IPS DF 6.9 (cell line): ENCODE measurements at places on chromosomes 3 and 15.

DNA sequence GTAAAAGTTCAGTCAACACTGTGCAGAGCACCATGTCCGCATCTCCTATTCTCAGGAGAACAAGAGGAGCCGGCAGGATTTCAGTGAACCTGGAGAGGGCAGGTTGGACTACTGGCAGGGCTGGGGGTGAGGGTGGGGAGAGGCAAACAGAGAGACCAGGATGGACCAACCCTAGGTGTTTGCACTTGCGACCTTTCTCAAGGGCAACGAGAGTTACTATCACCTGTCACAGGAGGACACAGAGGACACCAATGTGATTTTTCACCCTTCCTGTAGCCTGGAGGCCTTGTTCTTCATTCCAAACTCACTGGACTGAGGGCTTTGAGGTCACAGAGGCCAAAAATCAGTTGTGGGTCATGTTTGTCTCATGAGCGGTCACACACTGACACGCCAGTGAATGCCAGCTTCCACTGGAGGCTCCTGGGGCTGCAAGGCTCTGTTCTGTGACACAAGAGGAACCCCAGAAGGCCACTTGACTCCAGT lies 89.5 kb downstream of the CPN2 start:
- no peaks in the 10 kb centered on the region for H3K36me3 ChIP-seq
- DNase-seq = no peak
- H3K4me1 ChIP-seq = 0 out of 2 replicates have a peak, but pooled peaks cover 1% of the 10 kb centered on the region
- H3K27ac ChIP-seq = no peak overlapping the region
- H3K4me3 ChIP-seq = no peak overlapping the region

DNA sequence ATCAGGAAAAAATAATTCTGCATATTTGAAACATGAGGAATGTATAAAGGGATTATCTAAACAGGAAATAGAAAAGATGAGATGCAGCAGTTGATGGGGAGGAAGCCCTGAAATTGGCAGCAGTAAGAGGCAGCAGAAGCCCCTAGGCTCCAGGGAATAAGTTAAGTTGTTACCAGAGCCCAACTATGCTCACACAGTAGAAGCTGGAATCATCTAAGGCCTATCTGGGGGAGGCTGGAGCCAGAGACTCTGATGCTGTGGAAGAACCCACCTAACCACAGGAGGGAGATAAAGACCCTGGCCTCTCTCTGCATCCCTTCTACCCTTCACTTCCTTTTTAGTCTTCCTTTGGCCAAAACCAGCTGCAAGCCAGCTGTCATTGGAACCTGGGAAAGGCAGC lies 519.7 kb downstream of the DIPK2A start:
- H3K4me3 ChIP-seq = no peak overlapping the region
- H3K27me3 ChIP-seq = no peaks in the 10 kb centered on the region
- no peak for DNase-seq
- no peaks in the 10 kb centered on the region for H3K4me1 ChIP-seq
- H3K36me3 ChIP-seq = no peaks in the 10 kb centered on the region

DNA sequence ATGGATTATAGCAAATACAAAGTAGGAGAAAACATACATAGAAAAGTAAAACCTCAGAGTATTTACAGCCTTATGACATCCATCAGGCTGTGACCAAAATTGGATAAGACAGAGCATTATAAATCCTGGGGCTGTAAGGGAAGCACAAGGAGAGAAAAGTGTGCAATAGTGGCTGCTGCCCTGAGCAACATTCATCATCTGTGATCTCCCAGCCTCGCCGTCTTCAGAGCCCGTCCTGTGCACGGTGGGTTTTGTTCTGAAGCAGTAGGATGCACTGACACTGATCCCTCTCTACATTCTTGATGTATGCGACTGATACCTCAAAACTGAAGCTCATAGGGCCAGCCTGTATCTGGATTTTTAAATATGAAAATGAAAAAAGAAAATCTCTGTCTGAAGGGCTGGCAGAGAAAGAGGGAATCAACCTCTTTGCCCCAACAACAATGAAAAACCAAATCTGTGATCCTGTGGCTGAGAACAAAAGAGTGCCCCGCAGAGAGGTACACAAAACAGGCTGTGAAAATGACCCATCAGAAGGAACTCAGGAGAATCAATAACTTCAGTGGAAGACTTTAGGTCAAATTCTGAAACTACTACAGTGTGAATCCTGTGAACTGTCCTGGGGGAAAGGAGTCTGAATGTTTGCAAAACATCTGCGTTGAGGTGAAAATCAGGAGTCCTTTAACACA lies 8.2 kb upstream of the RTP4 start:
- H3K4me3 ChIP-seq = no peak overlapping the region
- no peak for DNase-seq
- no peak overlapping the region for H3K27ac ChIP-seq
- H3K27me3 ChIP-seq = no peaks in the 10 kb centered on the region
- H3K36me3 ChIP-seq = no peaks in the 10 kb centered on the region

DNA sequence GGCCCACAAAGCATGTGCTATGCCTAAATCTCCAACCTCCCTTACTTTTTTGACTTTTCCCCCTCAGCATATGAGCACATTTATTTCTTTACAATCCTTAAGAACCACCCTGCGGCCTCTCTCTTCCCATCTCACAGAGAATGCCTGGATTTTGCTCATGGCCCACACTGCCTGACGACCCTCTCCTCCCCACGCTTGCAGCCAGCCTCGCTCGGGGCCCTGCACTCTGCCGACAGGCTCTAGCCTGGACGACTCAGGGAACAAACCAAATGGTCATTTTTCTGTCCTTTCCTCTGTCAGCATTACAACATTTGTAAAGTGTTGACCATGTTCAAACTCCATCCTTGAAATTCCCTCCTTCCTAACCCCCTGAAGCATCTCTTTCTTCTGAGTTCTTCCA lies 11.7 kb downstream of the HES1 start:
- no peak for DNase-seq
- H3K27ac ChIP-seq = no peak overlapping the region
- H3K27me3 ChIP-seq = no peaks in the 10 kb centered on the region
- no peak overlapping the region for H3K4me3 ChIP-seq
- no peaks in the 10 kb centered on the region for H3K4me1 ChIP-seq

DNA sequence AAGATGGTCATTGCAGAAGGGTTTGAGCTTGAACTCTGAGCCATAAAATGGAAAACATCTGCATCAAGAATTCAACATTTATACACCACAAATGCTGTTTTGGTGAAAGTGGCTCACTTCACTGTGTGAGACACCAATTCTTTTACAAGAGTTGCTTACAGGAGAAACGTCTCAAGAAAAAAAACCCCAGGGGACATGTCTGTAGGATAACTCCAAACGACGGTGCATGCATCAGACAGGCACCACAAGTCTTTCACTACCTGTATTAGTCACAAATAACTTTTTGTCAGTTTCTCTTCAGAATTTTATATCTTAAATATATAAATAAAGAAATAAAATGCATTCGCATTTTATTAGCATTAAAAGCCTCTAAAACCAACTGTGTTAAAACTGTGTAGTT lies 164.3 kb downstream of the EFHB start:
- no peak overlapping the region for H3K27ac ChIP-seq
- no peaks in the 10 kb centered on the region for H3K27me3 ChIP-seq
- H3K4me3 ChIP-seq = no peak overlapping the region
- no peaks in the 10 kb centered on the region for H3K36me3 ChIP-seq
- H3K4me1 ChIP-seq = no peaks in the 10 kb centered on the region

- H3K4me3 ChIP-seq = no peak overlapping the region
- no peaks in the 10 kb centered on the region; the same call in 1 of the 2 replicates for H3K36me3 ChIP-seq
- H3K4me1 ChIP-seq = no peaks in the 10 kb centered on the region
These were observed 42.6 kb downstream of the DZIP1L start for GRCh38 chr3:138072796-138073195.

GRCh38 chr3:43884581-43884980 lies 193.8 kb downstream of the ABHD5 start:
- no peak for DNase-seq
- no peaks in the 10 kb centered on the region for H3K36me3 ChIP-seq
- H3K27ac ChIP-seq = no peak overlapping the region

DNA sequence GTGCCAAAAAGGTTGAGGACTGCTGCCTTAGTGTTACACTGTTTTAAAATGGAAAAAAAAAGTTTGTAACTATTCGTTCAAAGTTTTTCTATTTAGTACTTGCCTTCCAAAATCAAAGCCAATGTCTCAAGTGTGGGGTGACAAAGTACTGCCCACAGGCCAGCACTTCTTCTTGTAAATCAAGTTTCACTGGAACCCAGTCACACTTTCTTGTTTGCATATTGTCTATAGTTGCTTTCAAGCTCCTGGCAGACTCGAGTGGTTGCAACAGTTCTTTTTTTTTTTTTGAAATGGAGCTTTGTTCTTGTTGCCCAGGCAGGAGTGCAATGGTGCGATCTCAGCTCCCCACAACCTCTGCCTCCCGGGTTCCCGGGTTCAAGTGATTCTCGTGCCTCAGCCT lies 75.3 kb upstream of the RPL35A start:
- peaks cover 8% of the 10 kb centered on the region for H3K36me3 ChIP-seq
- no peak overlapping the region for H3K4me3 ChIP-seq
- no peaks in the 10 kb centered on the region for H3K27me3 ChIP-seq
- no peak for DNase-seq

- H3K27me3 ChIP-seq = no peaks in the 10 kb centered on the region
- no peak overlapping the region for H3K27ac ChIP-seq
- no peaks in the 10 kb centered on the region for H3K36me3 ChIP-seq
- no peak for DNase-seq
These were observed 2.1 kb upstream of the ARMC8 start for GRCh38 chr3:138184994-138185393.

GRCh38 chr3:67558426-67558825 lies 96.0 kb downstream of the SUCLG2 start:
- H3K36me3 ChIP-seq = no peaks in the 10 kb centered on the region
- no peaks in the 10 kb centered on the region for H3K4me1 ChIP-seq
- H3K27me3 ChIP-seq = no peaks in the 10 kb centered on the region
- no peak overlapping the region for H3K4me3 ChIP-seq

GRCh38 chr3:68819361-68819760 lies 113.0 kb downstream of the TAFA4 start:
- H3K4me3 ChIP-seq = no peak overlapping the region
- H3K36me3 ChIP-seq = no peaks in the 10 kb centered on the region
- no peak overlapping the region for H3K27ac ChIP-seq
- no peaks in the 10 kb centered on the region for H3K4me1 ChIP-seq
- no peak for DNase-seq

DNA sequence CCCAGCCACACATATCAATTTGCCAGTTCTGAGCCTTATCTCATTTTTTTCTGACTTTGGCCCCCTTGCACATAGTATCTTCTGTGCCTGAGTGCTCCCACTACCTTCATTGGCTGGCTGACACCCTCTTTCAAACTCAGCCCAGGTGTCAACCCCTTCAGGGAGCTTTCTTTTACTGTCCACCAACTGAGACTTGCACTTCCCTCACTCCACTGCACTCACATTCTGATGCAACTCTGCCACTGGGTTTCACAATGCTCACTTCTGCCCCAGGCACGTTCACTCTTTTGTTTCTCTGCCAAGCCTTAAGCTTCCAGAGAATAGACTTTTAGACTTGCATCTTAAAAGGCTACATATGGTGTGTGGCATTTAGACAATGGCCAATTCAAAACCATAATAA lies 101.5 kb upstream of the CBLB start:
- no peak overlapping the region for H3K27ac ChIP-seq
- H3K27me3 ChIP-seq = no peaks in the 10 kb centered on the region
- H3K4me1 ChIP-seq = no peaks in the 10 kb centered on the region

GRCh38 chr3:69675786-69676530 lies 63.3 kb upstream of the MITF start:
- no peaks in the 10 kb centered on the region for H3K4me1 ChIP-seq
- H3K4me3 ChIP-seq = no peak overlapping the region
- peaks cover 1% of the 10 kb centered on the region; the same call in 1 of the 2 replicates for H3K27me3 ChIP-seq
- no peaks in the 10 kb centered on the region for H3K36me3 ChIP-seq

GRCh38 chr3:104298662-104299061 lies 1068.0 kb upstream of the ALCAM start:
- DNase-seq = no peak
- H3K4me3 ChIP-seq = no peak overlapping the region
- no peaks in the 10 kb centered on the region for H3K4me1 ChIP-seq
- no peaks in the 10 kb centered on the region for H3K36me3 ChIP-seq
- H3K27me3 ChIP-seq = no peaks in the 10 kb centered on the region
- H3K27ac ChIP-seq = no peak overlapping the region

- no peaks in the 10 kb centered on the region for H3K27me3 ChIP-seq
- DNase-seq = no peak
- H3K36me3 ChIP-seq = no peaks in the 10 kb centered on the region
These were observed 9.2 kb upstream of the TGM5 start for GRCh38 chr15:43275740-43276562.

GRCh38 chr3:127424766-127425504 lies 137.1 kb upstream of the PRR20G start:
- H3K4me3 ChIP-seq = no peak overlapping the region
- H3K4me1 ChIP-seq = peaks cover 2% of the 10 kb centered on the region; the same call in 1 of the 2 replicates
- H3K27ac ChIP-seq = no peak overlapping the region

- H3K27ac ChIP-seq = no peak overlapping the region
- H3K4me1 ChIP-seq = no peaks in the 10 kb centered on the region
- no peak overlapping the region for H3K4me3 ChIP-seq
These were observed 212.3 kb upstream of the LRRFIP2 start for GRCh38 chr3:37386627-37387230.

- no peaks in the 10 kb centered on the region for H3K4me1 ChIP-seq
- no peaks in the 10 kb centered on the region for H3K27me3 ChIP-seq
- no peak for DNase-seq
- no peaks in the 10 kb centered on the region for H3K36me3 ChIP-seq
These were observed 360.1 kb downstream of the CNTN4 start for GRCh38 chr3:2458816-2459215.

DNA sequence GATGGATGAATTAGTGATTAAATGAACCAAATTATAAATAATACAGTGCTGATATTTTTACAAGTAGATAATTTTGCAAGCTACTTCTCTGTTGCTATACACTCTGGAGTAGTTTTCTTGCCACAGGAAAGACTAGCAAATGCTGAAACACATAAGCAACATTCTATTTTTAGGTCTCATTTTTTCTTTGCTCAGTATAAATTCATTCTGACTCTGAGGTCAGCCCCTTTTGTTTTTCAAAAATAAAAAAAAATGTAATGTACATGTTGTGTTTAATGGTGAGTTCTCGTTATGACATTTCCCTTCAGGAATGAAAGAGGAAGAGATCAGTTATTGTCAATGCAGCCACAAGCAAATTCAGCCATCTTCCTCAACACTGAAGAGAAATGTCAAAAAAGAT lies 24.9 kb downstream of the GJD2 start:
- no peaks in the 10 kb centered on the region for H3K36me3 ChIP-seq
- no peak overlapping the region for H3K27ac ChIP-seq
- peaks cover 5% of the 10 kb centered on the region for H3K4me1 ChIP-seq
- H3K4me3 ChIP-seq = no peak overlapping the region
- no peaks in the 10 kb centered on the region for H3K27me3 ChIP-seq

- H3K36me3 ChIP-seq = peaks cover 6% of the 10 kb centered on the region
- no peak for DNase-seq
- H3K27me3 ChIP-seq = peaks cover 2% of the 10 kb centered on the region; the same call in 1 of the 2 replicates
- no peak overlapping the region for H3K27ac ChIP-seq
These were observed 4.1 kb downstream of the MAN2A2 start for GRCh38 chr15:90907051-90907660.

DNA sequence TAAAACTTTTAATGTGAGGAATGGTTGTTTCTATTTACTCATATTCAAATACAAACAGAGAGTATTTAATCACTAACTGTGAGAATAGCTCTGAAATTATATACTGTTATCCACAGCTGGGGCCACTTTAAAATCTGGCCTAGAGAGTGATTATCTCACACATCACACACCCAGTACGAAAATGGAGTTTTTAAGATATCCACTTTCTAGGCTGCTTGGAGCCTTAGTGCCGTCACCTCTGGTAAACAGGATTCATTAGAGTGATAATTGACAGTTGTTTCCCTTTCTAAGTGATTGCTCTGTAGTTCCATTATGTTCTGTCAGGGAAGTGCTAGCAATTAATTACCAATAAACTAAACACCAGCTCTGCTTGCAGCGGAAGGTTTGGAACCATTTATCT lies 942.4 kb downstream of the FHIT start:
- no peaks in the 10 kb centered on the region for H3K36me3 ChIP-seq
- no peak overlapping the region for H3K4me3 ChIP-seq
- H3K27me3 ChIP-seq = no peaks in the 10 kb centered on the region
